ENCODE measurements at places on chromosomes 6 and 20.

DNA sequence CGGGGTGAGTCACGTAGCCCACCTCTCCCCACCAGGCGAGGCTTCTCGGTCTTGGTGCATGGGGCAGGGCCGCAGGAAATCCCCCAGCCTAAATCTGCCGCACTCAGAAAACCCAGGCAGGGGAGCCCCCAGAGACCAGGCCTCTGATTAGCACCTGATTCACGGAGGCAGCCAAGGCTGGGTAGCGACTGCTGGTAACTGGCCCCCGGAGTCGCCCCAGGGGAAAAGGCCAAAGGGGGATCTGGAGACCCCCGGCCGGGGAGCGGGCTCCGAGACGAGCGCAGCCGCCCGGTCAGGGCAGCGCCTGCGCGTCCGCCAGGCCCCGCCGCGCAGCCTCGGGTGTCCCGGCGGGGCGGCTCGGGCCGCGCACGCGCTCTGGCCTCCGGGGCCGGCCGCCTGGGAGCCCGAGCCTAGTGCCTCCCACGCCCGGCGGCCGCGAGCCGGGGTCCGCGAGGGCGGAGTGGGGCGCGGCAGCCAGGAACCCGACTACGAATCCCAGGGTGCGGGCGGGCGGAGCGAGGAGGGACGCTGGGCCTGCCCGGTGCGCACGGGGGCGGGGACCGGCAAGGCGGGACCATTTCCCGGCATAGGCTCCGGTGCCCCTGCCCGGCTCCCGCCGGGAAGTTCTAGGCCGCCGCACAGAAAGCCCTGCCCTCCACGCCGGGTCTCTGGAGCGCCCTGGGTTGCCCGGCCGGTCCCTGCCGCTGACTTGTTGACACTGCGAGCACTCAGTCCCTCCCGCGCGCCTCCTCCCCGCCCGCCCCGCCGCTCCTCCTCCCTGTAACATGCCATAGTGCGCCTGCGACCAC is at the start of gene DUSP22:
TSS of gene DUSP22 (plus strand) at position 791 of the 809 bp plus-strand sequence. CDS start 53 bp downstream, outside the sequence.
- DNase-seq, result no peak

DNA sequence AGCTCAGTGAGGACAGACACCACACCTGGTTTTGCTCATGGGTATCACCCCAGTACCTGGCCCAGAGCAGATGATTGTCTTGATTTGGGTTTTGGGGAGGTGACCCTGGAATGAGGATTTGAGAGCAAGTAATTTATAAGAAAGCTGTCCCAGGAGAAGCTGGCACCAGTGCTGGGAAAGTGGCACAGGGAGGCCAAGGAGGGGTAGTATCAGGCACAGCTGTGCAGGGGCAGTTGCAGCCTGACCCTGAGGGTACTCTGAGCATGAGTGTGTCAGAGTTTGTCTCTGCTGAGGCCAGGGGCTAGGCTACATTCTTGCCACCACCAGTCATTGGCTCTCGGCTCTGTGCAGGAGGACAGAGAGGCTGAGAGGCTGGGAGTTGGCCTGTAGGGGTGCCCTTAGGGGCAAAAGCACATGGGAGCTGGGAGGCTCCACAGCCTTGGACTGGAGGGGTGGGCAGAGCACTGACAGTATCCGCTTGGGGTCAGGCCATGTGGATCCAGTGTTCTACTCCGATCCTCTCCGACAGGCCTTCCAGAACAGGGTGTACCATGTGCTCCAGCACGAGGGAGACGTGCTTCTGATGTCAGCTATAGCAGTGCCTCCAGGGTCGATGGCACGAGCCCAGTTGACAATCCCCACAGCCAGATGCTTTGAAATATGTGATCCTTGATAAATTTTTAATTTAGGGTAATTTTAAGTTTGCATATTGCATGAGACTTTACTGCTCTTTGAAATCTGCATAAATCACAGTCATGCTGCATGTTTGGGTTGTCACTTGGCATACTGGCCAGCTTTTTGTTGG is 121.3 kb downstream of the PHACTR3 start:
- DNase-seq, result no peak

GRCh38 chr6:49030251-49031020 is 432.6 kb downstream of the MMUT start:
- DNase-seq, result no peak

DNA sequence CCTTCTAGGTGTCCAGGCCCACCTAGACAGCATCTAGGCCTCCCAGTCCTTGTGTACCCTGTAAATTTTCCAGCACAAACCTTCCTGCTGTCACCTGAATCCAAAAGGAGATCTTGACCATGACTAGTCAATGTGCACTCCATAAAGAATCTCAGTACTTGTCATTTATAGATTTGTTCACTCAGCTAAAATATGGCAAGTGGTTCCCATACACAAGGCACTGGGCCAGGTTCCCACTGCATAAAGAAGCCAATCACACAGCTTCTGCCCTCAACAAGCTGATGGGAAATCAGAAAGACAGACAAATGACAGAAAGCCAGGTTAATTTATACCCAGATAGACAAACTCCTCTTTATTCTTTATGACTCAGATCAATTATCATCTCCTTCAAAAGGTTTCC is 526.8 kb downstream of the CD83 start:
- no peak for DNase-seq

DNA sequence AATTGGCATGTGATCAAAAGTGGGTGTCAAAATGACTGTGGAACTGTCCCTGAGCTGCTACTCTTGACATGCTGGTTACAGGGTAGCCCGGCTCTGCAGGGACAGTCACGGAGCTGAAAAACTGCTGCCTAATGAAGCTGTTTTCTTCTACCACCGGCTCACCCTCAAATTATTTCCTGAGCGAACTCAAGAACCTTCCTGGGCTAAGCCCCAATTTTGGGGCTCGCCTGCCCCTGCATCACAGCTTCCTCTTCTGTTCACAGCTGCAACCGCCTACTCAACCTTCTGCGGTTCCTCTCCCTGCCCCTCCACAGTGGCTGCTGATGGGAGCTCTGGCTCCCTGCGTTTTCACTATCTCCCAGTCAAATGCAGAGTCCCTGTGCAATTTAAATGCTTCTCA is 110.8 kb upstream of the MLN start:
- DNase-seq, result no peak

GRCh38 chr20:48102076-48102787 is 317.0 kb upstream of the SULF2 start:
- no peak for DNase-seq

DNA sequence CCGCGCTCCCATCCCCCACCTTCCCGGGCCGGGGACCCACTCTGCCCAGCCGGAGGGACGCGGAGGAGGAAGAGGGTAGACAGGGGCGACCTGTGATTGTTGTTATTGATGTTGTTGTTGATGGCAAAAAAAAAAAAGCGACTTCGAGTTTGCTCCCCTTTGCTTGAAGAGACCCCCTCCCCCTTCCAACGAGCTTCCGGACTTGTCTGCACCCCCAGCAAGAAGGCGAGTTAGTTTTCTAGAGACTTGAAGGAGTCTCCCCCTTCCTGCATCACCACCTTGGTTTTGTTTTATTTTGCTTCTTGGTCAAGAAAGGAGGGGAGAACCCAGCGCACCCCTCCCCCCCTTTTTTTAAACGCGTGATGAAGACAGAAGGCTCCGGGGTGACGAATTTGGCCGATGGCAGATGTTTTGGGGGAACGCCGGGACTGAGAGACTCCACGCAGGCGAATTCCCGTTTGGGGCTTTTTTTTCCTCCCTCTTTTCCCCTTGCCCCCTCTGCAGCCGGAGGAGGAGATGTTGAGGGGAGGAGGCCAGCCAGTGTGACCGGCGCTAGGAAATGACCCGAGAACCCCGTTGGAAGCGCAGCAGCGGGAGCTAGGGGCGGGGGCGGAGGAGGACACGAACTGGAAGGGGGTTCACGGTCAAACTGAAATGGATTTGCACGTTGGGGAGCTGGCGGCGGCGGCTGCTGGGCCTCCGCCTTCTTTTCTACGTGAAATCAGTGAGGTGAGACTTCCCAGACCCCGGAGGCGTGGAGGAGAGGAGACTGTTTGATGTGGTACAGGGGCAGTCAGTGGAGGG is 2.8 kb downstream of the SOX4 start:
- no peak for DNase-seq

GRCh38 chr20:59062081-59062480 is 19.5 kb upstream of the PRELID3B start:
- no peak for DNase-seq

GRCh38 chr6:137904822-137905617 is 38.0 kb downstream of the TNFAIP3 start:
- no peak for DNase-seq

GRCh38 chr6:24911796-24912382 is 23.9 kb downstream of the RIPOR2 start:
- no peak for DNase-seq

- no peak for DNase-seq
Measured at GRCh38 chr6:16533210-16533609, 228.1 kb downstream of the ATXN1 start.

- no peak for DNase-seq
Measured at GRCh38 chr6:18515767-18516166, 128.6 kb downstream of the RNF144B start.

- no peak for DNase-seq
Measured at GRCh38 chr6:134683783-134684422, 266.0 kb downstream of the ALDH8A1 start.

DNA sequence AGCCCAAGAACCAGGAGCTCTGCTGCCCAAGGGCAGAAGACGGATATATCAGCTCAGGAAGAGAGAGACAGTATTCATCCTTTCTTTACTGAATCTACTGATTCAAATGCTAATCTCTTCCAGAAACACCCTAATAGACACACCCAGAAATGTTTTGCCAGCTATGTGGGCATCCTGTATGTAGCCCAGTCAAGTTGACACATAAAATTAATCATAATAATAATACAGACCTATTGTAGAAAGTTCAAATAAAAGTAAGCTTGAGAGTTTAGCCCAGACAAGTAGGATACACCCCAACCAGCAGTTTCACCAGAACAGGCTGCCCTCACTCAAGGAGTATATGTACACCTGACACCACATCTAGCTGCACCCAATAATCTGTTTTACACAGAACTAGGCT is 73.9 kb upstream of the VGLL2 start:
- DNase-seq, result no peak

DNA sequence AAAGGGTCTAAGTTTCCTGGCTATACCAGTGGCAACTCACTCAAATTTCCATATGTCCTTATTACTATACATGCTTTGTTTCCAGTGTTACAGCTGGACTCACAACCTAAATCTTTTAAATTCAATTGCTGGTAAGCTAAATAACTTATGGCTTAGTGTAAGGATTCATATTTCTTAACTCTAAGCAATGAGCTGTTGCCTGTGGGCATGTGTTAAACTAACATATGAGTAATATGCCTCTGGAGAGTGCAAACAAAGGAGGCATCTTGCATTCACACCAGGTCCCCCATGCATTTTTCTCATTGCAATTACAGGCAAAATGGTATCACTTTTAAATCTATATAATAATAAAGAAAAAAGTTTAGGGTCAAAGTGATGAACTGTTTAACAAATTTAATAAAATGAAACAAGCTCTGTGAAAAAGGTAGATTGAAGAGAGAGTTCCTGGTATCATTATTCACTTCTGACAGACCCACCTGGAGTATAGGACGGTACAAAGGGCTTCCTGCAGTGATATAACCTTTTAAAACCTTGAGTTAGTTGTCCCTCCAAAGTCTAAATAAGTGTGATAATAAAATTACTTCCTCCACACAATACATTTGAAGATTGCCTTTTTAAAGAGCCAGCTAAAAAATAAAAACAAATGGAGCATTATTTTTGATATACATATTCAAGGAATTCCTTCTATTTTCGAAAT is 57.6 kb upstream of the HMGCLL1 start:
- DNase-seq, result peak; percentile 30

- no peak for DNase-seq
Measured at GRCh38 chr20:62771396-62772102, 24.7 kb upstream of the MRGBP start.

DNA sequence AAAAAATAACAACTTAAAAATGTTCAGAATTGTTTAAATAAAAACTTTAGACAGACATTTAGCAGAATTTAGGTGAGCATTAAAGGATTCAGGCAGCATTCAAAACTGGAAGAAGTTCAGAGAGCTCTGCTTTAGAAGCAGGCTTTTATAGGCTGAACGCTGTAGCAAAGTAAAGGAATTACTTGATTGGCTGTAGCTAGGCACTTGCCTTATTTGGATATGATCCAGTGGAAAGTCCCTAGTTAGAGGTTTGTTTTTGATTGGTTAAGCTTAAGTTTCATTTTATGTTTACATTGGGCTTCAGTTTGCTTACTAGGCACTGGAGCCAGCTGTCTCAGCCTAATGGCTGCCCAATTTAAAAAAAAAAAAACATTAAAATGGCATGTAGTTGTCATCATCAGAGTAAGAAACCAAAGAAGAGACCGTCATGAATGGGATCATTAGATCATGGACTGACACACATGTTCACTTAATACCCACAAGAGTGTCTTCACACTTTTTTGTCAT is 65.1 kb downstream of the CBFA2T2 start:
- peak; percentile 96 for DNase-seq

DNA sequence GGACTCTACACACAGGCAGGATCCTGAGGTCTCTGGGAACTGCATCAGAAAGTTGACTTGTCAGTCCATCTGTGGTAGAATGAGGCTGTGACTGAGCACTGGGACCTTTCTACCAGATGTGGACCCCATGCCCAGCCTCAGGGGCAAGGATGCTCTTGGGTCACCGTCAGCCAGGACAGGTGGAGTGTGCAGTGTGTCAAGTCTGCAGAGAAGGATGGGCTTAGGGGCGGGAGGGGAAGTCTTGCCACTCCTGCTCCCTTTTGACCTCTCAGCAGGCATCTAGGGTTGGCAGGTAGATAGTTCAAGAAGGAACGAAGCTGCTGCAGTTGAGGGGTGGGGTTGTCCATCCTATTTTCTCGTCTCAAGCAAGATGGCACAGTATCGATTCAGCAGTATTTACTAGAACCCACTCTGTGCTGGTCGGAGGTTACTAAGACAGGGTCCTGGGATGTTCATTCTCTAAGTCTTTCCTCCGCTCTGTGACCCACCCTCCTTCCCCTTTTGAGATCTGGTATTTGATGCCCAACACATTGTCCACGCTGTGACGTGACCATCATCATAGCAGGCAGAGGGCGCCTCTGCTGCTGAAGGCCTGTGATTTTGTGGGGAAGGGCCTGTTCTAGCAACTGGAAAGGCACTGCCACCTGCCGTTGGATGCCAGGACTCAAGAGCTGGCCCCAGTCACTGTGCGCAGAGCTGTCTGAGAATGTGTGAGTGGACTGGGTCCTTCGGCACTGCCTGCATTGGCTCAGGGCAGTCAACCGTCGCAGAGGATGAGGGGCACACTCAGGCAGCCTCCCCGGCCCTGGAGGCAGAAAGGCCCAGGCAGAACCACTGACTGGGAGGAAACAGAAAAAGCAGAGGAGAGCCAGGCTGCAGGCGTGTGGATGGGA is 23.2 kb downstream of the RBCK1 start:
- peak; percentile 21 for DNase-seq

DNA sequence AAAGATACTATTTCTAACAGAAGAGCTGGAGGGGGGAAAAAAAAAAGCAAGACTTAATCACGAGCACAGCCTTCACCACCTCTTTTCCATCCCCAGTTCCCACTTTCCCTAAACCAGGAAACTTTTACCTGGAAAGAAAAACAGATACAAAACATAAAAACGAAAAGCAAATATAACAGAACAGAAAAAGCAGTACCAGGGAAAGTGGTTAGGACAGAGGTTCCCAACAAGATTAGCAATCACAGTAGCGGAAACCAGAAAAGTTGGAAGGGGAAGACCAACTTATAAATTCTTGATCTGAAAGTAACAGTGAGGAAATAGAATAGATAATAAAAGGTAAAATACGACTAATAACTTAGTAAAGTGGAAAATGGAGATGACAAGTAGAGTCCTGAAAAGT is 1.2 kb downstream of the DDX39B start:
- DNase-seq, result no peak
